ENCODE measurements at places on chromosomes 1 and 21. TPM values are rescaled to one million over a fixed set of nuclear protein-coding genes. Genes with fewer than 3 reads are reported as not detected.

The PERM1 gene
- polyA plus RNA-seq: 53.3 TPM

The VTCN1 gene
- polyA plus RNA-seq: not detected

The IRF2BP2 gene
- polyA plus RNA-seq: 77.4 TPM

The OR2T29 gene
- polyA plus RNA-seq: not detected

The ANKRD45 gene
- polyA plus RNA-seq: not detected

The HTR6 gene
- not detected for polyA plus RNA-seq

The SELP gene
- polyA plus RNA-seq: 2.3 TPM
